Activated effector memory CD4-positive, alpha-beta T cell treated with Interleukin-2 at 50 U/mL for 16 hours (primary cell): ENCODE measurements at places on chromosomes 4 and X.

DNA sequence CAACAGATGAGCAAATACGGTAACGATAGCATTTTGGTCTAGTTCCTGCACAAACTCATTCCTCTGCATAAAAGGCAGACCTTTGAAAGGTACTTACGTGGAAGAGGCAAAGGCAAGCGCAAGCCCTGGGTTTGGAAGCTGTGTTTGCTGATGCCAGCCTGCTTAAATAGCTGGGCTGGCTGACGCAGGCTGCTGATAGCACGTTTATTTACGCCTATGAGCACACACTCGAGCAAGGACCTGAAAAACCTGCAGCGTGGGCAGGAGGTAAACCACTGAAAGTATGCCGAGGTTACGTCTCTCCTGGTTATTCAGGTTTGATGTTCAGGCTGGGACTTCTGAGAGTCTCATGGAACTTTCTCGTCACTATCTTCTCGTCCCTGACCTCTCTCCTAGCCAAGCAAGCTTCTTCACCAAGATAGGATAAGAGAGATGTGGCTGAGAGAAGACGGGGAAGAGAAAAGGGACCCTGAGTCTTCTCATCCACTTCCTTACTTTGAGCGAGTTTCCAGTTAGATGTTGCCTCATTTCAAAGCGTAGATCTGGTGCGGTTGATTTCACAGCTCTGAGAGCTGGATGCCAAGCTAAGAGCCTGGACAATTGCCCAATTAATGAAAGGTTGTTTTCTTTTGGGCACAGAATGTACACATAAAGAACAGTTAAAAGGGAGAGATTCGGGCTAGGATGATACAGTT lies at the start of gene HOPX:
TSS of gene HOPX (minus strand) at position 139 of the 695 bp plus-strand sequence. CDS start 23,480 bp downstream, outside the sequence.
- DNase-seq, result peak; percentile 7

GRCh38 chr4:139208404-139208945 lies 31.5 kb upstream of the ELF2 start:
- DNase-seq, result no peak

DNA sequence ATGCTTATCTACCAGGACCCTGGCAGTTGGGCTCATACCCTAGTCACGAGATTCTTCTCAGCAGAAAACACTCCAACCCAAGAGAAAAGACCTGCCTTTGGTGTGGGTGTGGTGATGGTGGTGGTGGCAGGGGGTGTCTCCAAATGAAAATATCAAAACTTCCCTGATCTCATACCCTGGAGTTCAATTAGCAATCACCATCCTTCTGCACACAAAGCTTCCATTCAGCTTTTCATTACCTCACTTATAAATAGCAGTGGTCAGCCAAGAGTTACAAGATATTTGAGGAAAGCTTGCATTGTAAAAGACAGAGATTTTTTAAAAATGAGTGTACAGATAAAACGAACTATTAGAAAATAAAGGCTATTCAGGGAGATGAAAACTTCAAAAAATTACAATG lies 580.8 kb upstream of the MAGEB2 start:
- no peak for DNase-seq

GRCh38 chrX:2638279-2638678 lies 52.8 kb upstream of the CD99 start:
- no peak for DNase-seq

DNA sequence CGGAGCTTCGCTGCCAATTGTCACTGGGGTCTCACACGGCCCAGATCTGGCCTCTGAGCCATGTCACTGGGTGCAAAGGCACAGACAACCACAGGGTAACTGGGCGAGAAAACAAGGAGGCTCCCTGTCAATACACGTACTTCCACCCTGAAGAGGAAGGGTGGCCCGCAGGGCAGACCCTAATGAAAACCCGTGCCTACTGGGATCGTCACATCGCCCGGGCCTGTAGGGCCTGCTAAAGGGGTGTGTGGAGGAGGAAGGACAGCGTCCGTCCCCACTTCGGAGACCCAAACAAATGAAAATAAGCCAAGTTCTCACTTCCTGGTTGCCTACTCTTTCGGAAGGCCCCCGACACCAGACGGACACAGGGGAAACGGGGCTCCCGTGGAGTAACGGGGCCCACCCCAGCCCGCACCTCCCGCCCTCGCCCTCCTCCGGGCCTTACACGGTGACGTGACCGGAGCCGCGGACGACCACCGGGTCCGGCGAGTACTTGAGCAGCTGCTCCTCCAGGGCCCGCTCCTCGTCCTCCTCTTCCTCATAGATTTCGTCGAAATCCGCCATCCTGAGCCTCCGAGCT lies 578 bp downstream of the CHIC2 start:
- peak; percentile 35 for DNase-seq

DNA sequence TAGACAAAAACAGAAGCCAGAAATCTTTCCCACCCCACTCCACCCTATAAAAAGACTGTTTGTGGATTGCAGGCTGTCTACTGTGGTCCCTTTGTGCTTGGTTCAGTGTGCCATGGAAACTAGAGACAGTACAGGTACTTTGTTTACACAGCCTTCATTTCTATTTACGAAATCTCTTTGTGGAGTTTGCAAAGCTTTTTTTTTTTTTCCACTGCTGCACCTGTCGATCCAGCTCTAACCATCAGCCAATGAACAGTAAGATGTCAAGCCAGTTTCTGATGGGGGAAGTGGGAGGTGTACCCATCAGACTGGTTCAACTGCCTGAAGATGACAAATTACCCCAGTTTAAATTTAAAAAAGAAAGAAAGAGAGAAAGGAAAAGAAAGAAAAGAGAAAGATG lies 20.2 kb upstream of the LRBA start:
- no peak for DNase-seq
